D721Med (cell line): ENCODE measurements at places on chromosomes 4 and X.

DNA sequence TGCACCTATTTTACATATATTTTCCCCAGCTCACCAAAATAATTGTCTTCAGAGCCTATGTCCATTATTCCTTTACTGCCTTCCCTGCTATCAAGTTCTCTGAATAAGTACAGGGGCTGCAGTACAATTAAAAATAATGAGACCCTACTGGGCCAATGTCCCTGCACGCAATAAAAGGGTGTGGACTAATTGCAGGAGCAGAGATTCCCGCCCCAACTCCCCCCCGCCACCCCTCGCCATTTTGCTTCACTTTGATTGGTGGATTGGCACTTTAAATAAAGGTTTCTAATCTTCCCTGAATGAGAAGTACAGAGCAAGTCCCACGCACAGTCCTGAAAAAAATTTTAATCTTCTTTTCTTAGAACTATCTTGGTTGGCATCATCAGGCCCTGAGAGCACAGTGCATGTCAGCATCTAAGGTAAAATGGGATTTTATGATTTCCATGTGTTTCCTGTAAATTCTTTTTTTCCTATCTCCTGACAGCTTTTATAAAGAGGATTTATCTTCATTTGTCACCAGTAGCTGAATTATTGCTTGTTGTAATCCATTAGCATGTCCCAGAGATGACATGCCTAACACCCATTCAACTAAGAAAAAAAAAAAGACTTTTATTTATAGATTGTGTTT, at the start of gene AMBN:
Gene AMBN, plus strand, starts transcription at position 302 of the 628 bp plus-strand sequence. Its CDS starts 103 bp downstream, at position 405.
- no peak for DNase-seq

- DNase-seq, result no peak
Observed at GRCh38 chrX:45889471-45889870, 655.8 kb downstream of the ZNF674 start.

DNA sequence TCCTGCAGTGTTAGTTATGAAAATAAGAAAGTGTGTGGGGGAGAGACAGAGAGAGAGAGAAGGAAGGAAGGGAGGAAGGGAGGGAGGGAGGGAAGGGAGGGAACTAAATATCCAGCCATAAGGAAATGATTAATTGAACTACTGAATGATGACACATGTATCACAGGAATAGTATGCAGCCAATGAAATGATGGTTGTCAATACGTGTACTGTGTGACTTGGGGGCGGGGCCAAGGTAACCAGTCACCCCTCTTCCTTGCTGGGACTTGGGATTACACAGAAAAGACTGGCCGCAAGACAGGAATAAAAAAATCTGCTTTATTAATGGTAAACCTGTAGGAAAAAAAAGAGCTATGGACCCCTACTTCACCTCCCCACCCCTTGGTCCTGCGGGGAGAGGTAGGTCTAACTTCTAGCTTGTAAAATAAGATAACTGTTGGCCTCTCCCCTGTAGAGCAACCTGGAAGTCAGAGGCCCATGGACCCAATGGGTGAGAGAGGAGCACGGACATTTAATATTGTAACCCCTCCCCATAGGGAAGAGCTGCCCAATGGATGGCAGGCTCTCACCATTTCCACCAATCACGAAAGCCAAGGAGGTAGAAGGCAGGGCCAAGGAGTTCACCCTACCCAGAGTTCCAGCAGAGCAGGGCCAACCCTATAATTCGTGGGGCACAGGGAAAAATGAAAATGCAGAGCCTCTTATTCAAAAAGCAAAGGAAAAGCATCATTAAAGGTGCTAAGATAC, 7.4 kb downstream of the PPP2R2C start:
- no peak for DNase-seq

DNA sequence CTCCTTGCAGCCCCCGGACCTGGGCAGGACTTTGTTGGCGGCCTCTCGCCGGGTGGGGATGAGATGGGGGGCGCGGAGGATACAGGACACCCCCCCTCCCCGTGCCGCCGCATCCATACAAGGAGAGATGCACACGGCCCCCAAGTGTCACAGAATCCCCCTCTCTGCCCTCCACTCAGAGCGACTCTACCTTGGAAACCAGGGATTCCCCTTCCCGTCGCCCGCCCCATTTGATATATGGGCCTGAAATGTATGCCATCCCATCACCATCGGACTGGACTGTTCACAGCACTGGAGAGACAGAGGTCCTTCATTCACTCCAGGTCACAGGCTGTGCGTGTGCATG, 426 bp downstream of the PORCN start:
- DNase-seq, result no peak

DNA sequence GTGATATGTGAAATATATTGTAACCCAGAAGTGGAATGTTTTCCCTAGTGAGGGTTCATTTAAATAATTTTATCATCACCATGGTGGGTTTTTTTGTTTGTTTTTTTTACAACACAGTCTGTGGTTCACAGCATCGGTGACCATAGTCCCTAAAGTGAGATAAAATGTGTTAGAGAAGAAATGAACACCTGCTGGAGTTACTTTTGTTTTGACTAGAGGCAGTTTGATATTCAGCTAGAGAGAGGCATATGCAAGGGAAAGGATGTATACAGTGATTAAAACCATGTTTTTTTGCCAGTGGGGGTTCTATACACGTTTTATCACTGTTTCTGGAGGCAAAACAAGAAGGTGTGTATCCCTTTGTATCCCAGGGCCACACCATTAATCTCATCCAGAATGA, 541.5 kb downstream of the PCDH7 start:
- no peak for DNase-seq

DNA sequence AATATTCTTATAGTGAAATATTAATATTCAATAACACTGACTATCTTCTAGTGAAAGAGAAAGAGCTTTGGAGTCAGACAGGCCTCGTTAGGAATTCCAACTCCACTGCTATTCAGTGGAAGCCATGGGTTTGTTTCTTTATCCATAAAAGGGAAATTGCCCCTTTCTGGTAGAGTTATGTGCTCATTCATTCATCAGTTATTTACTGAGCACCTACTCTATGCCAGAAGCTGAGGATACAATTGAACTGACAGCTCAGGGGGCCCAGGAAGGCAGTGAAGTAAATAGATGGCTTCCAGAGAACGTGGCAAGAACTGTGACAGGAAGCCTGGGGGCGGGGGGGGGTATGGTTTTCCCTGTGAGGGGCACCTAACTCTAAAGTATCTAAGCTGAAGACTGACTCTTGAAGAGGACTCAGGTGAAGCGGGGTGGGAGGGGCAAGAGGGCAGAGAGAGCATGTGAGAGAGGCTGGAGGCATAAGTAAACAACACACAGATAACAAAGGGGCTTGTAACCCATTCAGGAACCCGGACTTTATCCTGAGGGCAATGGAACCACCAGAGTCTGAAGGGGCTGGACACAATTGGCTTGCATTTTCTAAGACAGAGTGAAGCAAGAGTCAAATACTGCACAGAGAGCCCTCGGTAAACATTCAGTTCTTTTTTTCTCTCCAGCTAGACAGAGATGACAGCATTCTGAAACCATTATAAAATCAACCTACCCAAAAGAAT, 20.3 kb downstream of the ANXA5 start:
- no peak for DNase-seq

DNA sequence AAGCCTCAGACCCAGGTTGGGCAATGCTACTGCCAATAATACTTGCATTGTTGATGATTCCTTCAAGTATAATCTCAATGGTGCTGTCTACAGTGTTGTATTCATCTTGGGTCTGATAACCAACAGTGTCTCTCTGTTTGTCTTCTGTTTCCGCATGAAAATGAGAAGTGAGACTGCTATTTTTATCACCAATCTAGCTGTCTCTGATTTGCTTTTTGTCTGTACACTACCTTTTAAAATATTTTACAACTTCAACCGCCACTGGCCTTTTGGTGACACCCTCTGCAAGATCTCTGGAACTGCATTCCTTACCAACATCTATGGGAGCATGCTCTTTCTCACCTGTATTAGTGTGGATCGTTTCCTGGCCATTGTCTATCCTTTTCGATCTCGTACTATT, 7.4 kb downstream of the LPAR4 start:
- no peak for DNase-seq

GRCh38 chr4:101961144-101961543, 170.6 kb downstream of the BANK1 start:
- DNase-seq, result no peak
